GM12891 (cell line): ENCODE measurements at places on chromosomes 5 and 9.

- no peak for DNase-seq
Measured at GRCh38 chr5:55051357-55051756, 27.3 kb downstream of the GZMK start.

- DNase-seq = no peak
Measured at GRCh38 chr5:6652025-6652424, 18.8 kb downstream of the SRD5A1 start.

GRCh38 chr9:137793196-137793841 lies 84.3 kb upstream of the CACNA1B start:
- no peak for DNase-seq

DNA sequence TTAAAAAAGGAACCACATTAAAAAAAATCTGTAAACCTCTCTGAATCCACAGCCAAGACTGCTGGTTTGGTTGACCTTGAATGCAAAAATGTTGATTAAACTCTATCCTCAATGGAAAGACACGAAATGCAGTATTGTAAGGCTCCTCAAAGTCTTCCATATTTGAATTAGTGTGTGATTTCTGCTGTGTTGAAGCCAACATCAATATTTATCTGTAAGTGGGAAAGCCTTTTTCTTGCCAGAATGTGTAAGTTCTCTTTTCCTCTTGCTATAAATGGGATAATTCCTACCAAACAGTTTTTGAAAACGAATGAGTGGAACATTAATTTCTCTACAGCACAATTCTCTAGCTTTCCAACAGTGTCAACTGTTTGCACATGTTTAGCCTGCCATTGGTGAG lies 422.1 kb upstream of the TNC start:
- no peak for DNase-seq

DNA sequence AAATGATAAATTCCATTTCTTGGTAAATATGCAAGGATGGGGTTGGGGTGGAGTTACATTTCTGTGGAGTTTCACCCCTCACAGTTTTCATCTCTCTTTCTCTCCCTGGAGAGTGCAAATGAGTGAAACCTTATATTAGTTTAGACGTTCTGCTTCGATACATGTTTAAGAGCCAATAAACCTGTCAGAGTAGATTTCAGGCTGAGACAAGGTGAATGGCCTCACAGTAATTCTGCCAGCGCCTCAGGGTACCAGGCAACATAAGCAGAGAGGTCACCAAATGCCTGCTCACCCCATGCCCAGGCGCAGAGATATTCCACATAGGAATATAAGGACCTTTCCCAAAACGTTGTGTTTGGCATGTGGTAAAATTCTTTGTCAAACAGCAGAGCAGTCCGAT lies 154.9 kb upstream of the VLDLR start:
- DNase-seq = no peak

GRCh38 chr9:72996114-72996513 lies 43.3 kb upstream of the ALDH1A1 start:
- DNase-seq = no peak

DNA sequence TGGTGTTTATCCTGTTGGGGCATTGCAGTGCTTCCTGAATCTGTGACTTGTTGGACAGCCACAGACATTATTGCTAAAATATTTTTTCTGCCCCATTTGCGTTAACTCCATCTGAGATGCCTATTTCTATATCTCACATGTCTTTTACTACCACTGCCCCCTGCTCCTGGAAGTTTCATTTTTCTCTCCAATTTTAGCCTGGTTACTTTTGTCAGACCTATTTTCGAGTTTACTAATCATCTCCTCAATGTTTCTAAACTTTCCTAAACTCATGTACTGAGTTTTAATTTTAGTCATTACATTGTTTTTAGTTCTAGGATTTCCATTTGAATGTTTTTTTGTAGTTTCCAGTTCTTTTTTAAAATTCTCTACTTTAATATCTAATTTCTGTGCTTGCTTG lies 17.6 kb downstream of the HAPLN1 start:
- no peak for DNase-seq

DNA sequence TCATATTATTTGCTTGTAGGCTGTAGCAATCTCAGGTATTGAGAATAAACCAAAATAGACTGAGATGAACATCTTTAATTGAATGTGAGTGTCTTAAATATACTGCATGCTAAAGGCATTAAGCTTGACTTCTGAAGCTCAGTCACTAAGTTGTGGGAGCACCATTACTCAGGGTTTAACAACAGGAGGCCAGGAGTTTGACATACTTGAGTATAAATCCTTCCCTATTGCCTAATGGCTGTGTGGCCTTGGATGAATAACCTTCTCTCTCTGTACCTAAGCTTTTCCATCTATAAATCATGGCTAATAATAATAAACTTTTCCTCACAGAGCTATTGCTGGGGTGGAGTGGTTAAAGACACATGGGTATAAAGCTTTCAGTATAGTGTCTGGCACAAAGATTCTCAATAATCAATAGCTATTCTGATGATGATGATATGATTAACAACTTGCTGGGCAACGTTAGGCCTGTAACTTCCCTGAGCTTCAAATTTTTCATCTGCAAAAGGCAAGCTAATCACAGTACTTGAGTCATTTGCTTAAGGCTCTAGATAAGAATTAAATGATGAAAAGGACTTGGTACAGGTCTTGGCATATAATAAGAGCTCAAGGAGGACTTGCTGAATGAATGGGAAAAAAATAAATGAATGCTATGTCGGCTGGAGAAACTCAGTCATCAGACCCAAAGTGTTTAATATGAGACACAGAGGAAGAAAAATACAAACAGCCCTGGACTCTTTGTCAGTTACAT lies 174.0 kb upstream of the IL12B start:
- DNase-seq = no peak

DNA sequence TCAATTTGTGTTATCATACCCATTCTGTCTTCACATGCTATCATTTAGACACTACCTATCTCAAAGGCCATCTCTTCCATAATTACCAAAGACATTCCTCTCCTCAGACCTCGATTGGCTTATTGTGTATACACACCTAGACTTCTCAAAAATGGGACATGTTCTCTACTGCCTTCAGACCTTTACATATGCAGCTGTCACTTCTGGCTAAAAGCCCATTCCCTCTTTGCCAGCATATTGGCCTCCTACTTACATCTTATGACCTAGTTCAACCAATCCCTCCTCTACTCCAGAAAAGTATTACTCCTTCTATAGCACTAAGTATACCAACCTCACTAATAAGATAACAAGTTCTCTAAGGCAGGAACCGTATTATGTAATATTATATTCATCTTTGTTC lies 84.4 kb downstream of the RAPGEF6 start:
- no peak for DNase-seq

DNA sequence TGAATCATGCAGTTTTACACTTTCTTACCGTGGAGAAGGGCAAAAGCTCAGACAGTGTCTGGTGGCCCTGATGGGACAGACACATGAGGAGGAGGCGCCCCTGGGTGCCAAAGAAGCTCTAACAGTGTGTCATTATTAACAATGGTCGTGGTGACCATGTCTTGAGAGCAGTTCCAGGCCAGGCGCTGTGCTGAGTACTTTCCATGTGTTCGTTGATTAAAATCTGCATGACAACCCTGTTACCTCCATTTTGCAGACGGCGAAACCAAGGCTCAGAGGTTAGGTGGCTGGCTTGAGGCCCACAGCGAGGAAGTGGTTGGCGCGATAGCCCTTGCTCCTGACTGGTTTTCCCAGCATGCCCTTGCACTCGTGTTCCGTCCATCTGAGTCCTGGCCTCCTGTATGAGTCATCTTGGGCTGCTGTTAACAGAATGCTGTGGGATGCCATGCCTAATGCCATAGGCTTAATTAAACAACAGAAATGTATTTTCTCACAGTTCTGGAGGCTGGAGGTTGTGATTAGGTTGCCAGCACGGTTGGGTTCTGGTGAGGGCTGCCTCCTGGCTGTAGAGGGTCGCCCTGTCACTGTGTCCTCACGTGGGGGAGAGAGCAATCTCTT lies 92.0 kb downstream of the AMBP start:
- no peak for DNase-seq
